ENCODE measurements at places on chromosomes 3 and 15.

- no peak for DNase-seq
These were observed 297.3 kb upstream of the THBS1 start for GRCh38 chr15:39283531-39283930.

DNA sequence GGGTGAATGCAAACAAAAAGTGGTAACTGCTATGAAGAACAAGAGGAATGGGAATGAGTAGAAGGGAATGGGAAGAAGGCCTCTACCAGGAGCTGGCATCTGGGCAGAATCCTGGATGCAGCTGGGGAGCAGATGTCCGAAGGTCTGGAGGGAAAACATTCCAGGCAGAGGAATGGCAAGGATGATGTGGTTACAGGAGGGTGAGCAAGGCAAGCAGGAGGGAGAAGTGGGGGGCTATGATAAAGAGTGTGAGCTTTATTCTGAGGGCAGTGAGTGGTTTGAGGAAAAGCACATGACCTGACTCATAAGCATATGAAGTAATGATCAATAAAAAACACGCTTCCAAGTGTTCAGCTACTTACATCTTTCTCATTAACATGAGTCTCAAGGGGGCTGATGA is 17.1 kb downstream of the SKIC8 start:
- DNase-seq = no peak

- no peak for DNase-seq
These were observed 200.1 kb downstream of the TLE3 start for GRCh38 chr15:69897471-69898237.

- DNase-seq = no peak
These were observed 51.9 kb downstream of the PBRM1 start for GRCh38 chr3:52633786-52634185.

DNA sequence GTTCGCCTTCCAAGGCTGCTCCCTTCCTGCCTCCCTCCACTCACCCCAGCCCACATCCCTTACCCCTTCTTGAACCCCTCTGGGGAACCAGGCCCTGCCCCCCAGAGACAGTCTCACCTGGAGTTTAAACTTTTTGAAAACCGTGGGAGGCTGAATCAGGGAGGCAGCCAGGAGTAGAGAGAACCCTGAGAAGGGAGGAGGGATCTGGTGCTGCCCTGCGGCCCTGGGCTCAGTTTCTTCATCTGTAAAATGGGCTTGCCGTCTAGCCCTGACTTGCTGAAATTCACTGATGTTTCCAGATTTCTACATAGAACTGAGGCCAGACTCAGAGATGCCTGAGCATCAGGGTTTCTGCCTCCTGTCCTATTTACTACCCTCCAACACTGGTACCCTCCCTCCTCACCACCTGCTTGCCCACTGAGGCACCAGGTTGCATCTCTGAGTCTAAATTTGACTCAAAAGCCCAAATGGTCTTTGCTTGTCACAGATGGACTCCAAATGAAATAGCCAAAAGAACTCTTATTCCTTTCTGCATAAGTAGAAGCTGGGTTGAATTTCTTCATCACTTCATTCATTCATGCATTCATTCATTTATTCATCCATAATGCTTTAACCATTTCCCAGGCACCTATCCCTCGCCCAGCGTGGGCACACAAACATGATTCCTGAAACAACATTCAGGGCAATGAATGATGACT is 11.9 kb upstream of the STRA6 start:
- no peak for DNase-seq

DNA sequence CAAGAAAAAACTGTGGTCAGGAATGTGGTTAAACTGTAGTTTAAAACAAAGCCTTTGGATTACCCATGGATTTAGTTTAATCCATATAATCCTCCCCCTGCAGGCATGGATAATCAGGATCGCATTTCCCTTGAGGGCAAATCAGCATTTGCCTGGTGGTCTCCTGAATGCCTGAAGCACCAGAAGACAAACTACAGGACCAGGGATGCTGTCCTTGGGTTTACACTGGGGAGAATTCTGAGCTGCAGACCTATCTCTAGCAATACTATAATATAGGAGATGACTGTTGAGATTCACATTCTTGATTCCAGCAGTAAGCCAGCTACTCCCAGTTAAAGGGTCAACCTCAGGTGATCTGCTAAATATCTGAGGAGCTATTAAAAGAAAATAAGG is 10.6 kb downstream of the PIK3CB start:
- no peak for DNase-seq

- no peak for DNase-seq
These were observed 9.0 kb downstream of the COL6A5 start for GRCh38 chr3:130354430-130354829.

DNA sequence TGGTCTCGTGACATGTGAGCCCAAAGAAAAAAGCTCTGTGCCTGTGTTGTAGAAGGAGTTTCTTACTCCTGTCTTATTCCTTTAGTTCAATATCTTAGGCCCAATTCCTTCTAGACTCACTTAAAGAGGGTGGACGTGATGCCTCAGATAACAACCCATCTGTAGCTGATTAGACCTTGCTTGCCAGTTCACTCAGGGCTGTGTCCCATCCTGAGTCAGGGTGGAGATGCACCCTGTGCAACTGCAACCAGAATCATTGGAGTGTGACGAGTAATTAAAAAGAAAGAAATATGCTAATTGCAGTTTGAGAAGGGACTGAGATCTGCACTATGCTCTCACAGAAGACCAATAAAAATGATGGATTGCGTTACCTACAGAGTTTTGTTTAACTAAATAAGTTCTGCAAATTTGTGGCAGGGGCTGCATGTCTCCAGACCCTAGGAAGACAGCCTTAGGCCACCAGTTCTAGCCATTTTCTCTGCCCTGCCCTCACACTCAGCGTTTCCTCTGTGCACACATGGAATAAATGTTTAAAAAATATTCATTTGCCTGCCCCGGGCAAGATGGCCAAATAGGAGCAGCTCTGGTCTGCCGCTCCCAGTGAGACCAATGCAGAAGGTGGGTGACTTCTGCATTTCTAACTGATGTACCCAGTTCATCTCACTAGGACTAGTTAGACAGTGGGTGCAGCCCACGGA is 83.0 kb downstream of the MOBP start:
- DNase-seq = no peak

DNA sequence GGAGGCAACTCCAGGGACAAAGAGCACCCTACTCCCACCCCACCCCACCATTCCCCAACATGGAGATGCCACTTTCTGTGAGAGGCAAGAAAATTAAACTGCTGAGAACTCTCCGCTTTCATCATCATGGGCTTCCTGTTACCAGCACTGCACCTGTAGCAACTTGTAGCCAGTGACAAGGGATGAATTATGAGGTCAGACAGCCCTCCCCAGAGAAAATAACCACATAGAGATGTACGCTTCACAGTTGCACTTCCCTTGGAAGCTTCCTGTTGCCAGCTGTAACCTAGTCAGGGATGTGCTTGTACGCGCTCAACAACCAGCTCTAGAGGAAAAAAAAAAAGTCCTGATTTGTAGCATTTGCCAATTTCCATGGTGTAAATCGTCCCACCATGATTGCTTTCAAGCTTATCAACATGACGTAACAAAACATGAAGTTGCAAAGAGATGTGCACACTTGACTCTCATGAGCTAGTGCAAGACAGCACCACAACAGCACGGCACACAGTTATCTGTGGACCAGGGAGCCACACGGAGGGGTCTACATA is 145.4 kb downstream of the RAB11A start:
- no peak for DNase-seq

DNA sequence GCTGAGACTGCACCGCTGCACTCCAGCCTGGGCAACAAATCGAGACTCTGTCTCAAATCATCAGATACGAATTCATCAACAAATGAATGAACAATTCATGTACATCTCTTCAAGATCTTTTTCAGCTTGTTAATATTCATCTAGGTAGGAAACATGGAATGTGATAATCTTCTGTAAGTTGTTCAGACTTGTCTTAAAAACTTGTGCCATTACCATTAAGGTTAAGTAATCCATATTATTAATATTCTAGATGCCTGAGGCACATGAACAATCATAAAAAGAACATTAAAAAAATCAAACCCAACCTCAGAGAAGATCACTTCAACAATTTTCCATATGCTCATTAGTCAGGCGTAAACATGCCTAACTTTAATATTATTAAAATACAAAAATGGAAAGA is 36.2 kb downstream of the CHSY1 start:
- no peak for DNase-seq

GRCh38 chr15:50113187-50113505 is 5.9 kb downstream of the ATP8B4 start:
- DNase-seq = no peak

DNA sequence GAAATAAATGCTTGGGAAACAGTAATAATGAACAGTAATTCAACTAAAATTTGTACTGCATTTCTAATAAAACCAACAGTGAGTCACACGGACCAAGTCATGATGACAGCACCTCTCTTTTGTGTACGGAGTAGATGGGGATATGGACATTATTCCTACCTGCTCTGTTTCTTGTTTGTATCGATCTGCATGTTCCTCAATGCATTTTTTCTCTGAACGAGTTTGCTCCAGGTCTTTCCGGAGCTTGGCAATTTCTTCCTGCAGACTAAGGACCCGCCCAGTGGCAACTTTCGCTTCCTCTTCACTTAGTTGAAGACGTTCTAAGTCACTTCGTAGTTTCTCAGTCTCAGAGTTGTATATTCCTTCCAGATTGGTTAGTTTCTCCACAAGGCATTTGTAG is 74.4 kb upstream of the MYO5C start:
- no peak for DNase-seq

DNA sequence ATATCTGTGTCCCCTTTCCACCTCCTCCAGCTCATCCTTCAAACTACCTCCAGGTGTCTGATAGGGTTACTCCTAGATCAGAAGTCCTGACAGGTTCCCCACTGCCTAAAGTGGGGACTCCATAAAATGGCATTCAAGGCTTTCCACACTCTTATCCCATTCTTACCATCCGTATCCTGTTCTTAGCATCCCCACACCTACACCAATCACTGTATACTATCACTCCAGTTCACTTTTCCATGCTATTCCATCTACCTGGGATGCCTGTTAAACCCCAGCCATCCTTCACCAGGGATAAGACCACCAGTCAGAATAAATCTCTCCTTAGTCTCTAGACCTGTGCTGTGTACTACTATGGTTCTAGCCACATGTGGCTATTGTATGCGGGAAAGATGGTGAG is 19.1 kb downstream of the SSR3 start:
- no peak for DNase-seq

- DNase-seq = no peak
These were observed 74.7 kb downstream of the CRYGS start for GRCh38 chr3:186469525-186469924.

DNA sequence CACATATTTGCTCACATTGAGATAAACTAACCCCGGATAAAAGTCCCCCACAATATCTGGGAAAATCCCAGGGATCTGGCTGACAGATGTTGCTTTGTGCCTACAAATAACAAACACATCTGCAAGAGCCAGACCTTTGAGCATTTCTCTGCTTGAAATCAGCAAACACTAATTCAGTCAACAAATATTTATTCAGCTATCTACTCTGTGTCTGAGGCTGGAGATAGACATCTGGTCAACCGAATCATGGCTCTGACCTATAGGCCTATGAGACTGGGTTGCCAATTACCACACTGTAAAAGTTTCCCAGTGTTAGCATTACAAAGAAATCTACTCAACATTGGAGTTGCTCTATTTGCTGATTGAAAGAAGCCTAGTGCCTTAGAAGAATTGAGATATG is 201.1 kb upstream of the CADPS start:
- DNase-seq = no peak
